ENCODE measurements at places on chromosomes 5 and 9.

DNA sequence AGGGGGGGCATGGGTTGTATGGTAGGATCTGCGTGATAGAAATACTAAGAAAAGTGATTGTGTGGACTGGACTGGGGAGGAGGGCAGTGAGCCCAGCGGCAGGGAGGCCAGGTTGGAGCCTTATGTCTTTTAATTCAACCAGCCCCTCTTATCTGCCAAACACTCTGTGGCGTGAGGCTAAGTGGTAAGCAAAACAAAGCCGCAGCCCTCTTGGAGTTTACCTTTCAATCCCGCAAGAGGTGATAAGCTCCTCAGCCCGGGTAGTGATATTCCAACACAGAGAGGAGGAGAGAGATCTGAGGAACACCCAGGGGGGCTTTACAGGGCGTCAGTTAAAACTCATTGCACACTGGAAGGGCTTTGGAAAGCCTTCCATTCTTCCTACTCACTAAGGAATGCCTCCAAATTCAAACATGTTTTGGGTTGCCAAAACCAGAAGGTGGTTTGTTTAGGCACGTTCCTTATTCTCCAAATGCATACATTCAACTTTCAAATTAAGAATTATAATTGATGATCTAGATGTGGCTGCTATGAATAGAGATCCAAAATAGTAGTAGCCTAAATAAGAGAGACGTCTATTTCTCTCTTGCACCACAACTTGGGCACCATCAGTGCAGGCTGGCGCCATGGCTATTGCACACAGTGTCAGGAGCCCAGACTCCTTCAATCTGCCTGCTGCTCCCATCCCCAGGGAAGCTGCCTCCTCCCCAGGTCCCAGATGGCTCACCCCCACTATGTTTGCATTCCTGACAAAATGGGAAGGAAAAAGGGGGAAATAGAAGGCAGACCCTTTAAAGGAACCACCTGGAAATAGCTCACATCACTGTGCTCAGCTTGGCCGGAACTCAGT is 75.1 kb upstream of the FSTL4 start:
- no peak for DNase-seq

- no peak for DNase-seq
Measured at GRCh38 chr5:111133436-111133751, 41.2 kb downstream of the WDR36 start.

- no peak for DNase-seq
Measured at GRCh38 chr9:127835991-127836516, 18.4 kb downstream of the ENG start.

DNA sequence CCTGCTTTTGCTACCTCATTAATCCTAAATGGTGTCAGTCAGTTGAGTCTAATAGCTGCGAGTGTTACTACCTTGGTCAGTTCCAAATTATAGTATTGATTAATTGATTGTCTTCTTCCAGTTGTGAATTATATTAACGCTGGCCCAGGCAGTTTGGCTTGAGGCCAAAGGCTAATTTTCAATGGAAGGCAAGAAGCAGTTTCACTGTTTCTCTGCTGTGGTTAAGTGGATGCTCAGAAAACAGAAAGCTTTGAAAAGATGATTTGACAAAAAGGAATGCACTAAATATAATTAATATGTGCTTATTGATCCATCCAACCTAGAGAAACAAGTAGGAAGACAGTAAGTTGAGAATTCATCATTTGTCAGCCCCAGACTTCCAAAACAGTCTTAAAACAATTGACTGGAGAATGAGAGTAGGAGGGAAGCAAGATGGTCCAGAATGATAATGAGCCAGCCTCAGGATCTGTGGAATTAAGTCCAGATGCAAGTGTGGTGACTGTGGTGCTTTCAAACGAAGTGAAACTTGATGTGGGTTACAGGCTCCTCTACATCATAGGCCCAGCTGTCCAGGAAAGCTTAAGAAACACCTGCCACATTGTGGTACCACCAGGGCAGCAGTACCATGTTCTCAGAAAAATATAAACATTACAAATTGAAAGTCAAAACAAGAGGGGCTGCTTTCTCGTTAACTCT is 1371.0 kb upstream of the DMAC1 start:
- DNase-seq, result no peak

DNA sequence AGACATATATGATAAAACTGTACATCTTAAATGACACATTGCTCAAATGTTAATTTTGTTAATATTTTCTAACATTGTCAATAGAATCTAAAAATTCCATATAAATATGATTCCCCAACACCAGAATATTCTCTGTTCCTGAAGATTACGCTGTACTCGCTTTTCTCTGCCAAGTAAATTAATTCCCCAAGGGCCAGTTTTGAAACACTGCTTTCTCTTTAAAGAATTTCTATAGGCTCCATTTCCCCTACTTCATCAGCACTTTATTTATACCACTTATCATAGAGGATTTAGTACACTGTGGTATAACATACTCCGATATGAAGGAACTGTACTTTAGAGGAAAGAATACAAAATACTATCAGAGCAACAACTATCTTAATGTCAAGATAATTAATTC is 101.4 kb upstream of the ACOT12 start:
- no peak for DNase-seq

- no peak for DNase-seq
Measured at GRCh38 chr9:92603990-92604389, 65.9 kb downstream of the IPPK start.

DNA sequence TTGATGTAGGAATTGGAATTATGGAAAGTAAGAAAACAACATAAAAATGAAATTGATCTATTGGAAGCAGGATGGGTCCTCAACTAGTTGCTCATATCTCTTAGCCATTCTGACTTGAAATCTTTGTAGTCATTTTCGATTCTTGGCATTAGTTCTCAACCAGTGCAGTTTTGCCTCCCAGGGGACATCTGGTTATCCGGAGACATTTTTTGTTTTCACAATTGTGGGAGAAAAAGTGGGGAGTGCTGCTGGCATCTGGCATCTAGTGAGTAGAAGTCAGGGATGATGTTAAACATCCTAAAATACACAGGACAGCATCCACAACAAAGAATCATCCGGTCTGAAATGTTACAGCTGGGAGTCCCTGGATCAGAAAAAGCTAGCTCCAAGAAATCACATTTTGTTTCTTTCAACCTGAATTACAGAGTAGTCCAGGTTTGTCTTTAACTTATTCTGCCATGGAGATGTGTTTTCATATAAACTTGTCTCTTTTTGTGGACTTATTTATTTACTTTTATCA is 74.9 kb downstream of the FBXL7 start:
- no peak for DNase-seq

Data from GM10248 (cell line).